ENCODE measurements at places on chromosomes 7 and 10.

GRCh38 chr10:79375321-79376077 lies 28.2 kb downstream of the PPIF start:
- no peak for DNase-seq

- DNase-seq = no peak
Observed at GRCh38 chr7:18831943-18832342, 285.5 kb downstream of the TWIST1 start.

GRCh38 chr7:22213081-22213480 lies 143.9 kb downstream of the RAPGEF5 start:
- no peak for DNase-seq

DNA sequence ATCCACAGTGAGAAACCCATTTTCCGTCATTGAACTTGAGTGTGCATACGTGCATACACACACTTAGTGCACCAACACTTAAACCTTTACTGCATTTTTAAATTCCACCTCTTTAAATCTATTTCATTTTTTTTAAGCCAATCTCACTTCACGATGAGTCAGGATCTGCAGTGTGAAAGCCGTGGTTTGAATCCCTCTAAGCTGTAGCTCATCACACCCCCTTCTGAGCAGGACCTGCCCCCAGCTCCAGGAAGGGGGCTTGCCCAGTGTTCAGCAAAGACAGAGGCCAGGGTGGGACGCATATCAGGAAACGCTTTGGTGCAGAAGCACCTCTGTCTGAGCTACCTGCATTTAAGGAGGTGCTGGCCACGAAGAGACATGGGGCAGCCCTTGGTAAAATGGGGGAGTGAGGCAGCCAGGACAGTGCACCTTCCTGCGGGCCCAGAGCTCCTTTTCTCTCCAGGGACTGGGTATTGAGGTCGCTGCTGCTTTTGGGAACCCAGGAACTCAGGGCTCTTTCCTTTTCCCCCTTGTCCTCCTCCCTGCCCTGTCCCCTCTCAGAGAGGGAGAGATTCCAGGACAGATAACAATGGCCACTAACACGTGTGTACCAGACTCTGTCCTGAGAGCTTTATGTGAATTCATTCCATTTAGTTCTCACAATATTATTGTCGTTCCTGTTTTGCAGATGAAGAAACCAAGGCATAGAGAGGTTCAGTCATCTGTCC lies 21.7 kb downstream of the ZNF316 start:
- no peak for DNase-seq

DNA sequence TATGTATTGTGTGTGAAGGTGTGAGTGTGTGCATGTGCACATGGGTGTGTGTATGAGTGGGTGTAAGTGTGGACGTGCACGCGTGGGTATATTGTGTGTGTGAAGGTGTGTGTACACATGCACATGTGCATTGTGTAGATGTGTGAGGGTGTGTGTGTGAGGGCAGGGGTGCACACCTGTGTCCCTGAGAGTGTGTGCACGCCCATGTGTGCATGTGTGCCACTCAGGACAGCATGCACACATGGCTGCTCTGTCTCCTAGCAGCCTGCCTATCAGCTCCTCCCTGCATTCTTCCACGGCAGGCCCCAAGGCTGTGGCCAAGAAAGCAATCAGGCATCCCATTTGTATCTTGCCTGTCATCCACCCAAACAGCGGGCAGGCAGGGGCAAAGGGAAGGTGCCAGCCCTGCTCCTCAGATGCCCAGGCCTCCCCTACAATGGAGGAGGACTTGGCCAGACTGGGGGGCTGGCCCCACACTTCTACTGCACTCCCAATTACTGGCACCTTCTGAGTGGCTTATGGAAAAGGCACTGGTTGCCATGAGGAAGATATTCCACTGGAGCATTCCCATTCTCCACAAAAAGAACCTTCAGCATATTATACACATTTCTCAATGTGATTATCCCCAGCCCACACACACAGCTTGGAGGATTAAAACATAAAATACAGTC lies 380.4 kb upstream of the ZMIZ1 start:
- no peak for DNase-seq

DNA sequence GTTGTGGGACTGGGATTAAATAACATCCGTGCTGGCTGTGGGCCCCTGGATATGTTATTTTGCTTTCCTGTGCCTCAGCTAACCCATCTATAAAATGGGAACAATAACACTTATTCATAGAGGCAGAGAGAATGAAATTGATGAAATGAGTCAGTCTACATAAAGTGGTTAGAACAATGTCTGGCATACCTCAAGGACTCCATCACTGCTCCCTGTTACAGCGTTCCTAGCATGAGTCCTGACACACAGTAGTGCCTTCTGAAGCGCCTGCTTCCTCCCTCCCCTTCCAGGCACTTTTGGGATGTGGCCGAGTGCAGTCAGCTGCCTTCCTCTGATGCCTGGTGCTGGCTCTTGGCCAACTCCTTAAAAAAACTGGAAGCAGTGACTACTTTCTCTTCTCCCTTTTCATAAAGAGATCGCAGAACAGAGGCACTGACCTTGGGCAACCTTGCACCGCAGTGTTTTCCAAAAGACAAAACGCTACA lies 108.4 kb upstream of the ZMIZ1 start:
- DNase-seq = peak; percentile 90

Data from suppressor macrophage treated with lipopolysaccharide for 1 hour (primary cell).